ENCODE measurements at places on chromosomes 12 and 14.

GRCh38 chr14:35332517-35333263 lies 40.5 kb downstream of the PSMA6 start:
- DNase-seq, result peak; percentile 48

- DNase-seq, result peak; percentile 36
Measured at GRCh38 chr14:55190906-55191202, 531 bp downstream of the DLGAP5 start.

DNA sequence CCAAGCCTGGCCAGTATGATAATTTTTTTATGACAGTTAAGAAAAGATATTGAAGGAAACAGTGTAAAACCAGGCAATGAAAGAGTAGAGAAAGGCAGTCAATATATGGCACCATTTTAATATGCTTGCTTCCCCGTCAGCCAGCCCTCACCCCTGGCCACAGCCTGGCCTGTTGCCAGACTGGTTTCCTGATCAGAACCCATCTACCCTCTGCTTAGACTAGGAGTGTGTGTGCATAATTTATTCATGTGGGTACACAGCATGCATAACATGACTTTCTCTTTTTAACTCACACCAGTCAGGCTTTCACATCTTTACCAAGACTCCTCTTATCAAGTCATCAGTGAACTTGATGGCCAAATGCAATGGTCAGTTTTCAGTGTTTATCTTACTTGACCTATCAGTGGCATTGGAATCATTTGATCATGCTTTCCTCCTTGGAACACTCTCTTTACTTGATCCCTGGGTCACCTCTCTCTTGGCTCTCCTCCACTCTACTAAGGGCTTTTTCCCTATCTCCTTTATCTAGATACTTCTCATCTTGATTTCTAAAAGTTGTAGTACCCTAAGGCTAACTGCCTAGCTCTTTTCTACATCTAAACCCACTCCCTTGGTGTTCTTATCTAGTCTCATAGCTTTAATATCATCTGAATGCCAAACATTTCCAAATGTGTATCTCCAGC lies 10.0 kb upstream of the GPR19 start:
- no peak for DNase-seq

DNA sequence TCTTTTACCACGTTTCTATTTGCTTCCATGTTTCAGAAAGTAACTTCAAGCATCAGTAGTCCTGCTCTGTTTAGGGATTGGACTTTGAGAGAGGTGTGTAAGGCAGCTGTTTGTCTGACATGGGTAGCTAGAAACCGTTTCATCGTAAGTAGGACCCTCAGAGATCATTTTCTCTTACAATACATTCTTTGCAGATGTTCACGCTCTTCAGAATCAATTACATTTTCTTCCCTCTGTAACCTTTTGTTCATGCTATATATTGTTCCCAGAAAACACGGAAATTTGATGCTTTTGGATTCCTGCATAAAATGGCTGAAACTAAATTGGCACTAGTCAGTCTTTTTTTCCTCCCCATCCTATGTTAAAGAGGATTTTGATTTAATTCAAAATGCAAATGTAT lies 62.6 kb upstream of the AEBP2 start:
- no peak for DNase-seq
